Activated T-cell treated with anti-CD3 and anti-CD28 coated beads for 48 hours (primary cell): ENCODE measurements at places on chromosomes 2 and 18.

- no peak for DNase-seq
Measured at GRCh38 chr18:46772357-46772756, 15.5 kb upstream of the ST8SIA5 start.

DNA sequence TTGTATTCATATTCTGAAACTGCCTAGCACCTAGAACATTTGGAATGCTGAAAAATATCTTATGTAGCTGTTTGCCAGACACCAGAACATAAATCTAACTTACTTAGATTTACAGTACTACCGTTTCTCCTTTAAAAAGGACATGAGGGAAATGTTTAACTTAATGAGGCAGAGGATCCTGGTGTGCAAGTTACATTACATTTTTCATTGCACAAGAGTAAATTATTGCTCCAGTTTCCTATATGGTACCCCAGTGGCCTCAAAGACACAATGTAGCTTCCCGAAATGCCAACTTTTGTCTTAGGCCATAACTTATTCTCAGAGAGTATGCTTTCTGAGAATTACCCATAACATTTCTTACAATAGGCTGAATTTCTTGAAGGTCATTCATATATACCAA is 105.5 kb upstream of the DTNA start:
- DNase-seq: no peak

DNA sequence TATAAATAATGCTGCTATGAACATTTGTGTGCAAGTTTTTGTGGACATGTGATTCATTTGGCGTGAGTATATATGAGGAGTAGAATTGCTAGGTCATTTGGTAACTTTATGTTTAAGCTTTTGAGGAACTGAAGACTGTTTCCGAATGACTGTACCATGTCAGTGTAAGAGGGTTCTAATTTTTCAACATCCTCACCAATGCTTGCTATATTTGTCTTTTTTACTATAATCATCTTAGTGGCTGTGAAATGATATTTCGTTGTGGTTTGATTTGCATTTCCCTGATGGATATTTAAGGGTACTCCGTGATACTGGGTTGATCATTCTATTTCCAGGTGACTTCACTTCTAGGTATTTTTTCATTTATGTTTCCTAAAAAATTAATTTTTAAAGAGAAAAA is 241.1 kb downstream of the BCL2 start:
- DNase-seq: no peak

DNA sequence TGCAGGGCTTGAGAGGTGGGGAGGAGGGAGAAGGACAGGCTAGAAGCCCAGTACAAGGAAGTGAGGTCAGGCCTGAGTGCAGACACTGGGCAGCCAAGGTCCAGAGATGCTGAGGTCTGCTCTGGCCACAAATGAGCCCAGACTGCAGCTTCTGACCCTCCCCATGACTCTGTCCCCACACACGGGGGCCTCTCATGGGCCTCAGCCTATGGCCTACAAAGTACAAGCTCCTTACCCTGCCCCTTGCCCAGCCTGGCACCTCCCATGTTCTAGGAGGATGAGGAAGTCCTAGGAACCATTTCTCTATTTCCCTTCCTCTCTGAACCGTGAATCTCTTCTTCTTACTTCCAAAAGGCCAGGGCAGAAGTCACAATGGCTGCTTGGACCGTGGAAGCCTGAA is 193.8 kb downstream of the ANKRD30B start:
- DNase-seq: no peak

DNA sequence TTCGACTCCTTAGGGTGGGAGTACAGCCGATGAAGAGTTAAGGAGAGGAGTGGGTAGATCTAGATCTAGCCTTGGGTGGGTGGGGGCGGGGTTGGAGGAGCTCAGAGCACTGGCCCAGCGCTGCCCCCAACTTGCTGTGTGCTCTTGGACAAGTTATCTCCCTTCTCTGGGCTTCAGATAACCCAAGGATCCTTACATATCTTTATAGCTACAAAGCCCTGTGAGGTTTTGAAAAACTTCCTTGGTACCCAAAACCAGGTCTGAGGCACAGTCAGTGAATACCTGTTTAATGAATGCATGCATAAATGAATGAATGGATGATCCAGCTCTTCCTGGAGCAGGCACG is 1.3 kb upstream of the ODC1 start:
- DNase-seq: no peak

GRCh38 chr2:157627594-157628476 is 829 bp downstream of the ACVR1C start:
- peak; percentile 26 for DNase-seq

- no peak for DNase-seq
Measured at GRCh38 chr2:236904389-236905263, 181.1 kb upstream of the COPS8 start.

GRCh38 chr2:10007435-10007834 is 35.9 kb upstream of the KLF11 start:
- no peak for DNase-seq

DNA sequence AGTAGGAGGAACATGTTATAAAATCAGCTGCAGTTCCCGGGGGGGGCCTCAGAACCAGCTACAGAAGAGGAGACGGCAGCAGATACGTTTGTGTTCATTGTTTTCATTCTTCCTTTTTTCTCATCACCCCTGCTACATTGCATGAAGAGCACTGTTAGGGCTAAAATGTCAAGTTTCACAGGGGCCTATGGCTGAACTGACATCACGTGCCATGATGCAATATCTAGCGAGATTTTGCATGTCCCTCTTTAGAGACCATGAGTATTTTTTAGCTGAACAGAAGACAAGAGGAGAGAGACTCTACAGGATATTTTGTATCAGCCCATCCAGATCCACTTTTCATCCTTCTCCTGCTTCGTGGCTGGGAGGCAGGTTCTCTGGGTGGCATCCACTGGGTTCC is 97.6 kb downstream of the MRPS9 start:
- no peak for DNase-seq

DNA sequence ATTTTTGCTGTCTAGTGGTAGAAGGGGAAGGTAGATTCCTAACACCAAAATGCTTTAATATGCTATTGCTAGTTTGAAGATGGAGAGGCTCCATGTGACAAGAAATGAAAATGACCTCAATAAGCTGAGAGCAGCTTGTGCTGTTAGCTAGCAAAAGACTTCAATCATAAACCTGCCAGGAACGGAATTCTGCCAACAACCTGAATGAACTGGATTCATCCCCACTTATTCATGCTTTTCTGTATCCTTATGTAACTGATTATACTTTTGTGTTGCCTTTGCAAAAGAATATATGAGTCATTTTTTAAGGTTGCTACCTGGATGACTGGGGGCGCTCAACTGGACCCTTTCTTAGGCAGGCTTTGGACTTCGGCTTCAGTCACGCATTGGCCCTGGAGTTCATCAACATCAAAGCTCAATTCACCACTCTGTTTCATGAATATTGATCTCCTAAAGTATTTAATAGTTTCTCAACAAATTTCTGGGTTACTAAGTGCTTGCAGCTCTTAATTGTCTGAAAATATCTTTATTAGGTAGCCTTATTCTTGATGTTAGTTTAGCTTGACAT is 97.5 kb upstream of the KCNJ3 start:
- no peak for DNase-seq

GRCh38 chr2:20985062-20985461 is 58.8 kb downstream of the APOB start:
- DNase-seq: no peak

- DNase-seq: no peak
Measured at GRCh38 chr2:6362671-6363450, 502.8 kb downstream of the CMPK2 start.

GRCh38 chr2:212974692-212975091 is 176.7 kb downstream of the IKZF2 start:
- no peak for DNase-seq

GRCh38 chr2:240402566-240403272 is 32.7 kb upstream of the GPC1 start:
- no peak for DNase-seq

GRCh38 chr2:240463866-240464481 is 28.5 kb downstream of the GPC1 start:
- no peak for DNase-seq

DNA sequence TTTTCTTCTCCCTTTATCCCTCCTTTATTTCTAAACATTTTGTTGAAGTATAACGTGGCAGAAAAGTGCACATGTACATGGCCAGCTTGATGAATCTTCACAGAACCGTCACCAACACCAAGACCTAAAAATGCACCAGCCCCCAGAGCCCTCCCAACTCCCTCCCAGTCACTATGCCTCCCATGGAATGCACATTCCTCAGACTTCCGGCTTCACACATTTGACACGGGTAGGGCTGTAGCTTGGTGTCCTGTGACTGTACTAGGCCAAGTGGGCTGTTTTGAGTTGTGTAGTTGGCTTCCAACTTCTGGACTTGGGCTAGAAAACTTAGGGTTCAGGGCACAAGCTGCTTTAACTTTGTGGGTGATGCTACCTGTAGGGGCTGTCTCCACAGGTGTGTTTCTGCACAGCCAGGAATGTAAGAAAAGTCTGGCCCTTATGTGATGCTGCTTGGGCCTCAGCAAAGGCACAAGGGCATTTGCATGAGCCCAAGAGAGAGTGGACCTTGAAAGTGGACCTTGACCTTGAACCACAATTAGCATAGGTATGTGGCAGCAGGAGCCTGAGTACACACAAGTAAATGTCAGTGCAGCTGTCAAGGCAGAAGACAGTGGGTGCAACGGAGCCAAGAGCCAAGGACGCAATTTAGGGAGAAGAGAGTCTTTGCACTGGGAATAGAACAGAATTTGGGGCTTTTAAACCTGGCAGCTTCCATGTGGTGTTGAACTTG is 78.4 kb downstream of the SEPTIN10 start:
- no peak for DNase-seq

DNA sequence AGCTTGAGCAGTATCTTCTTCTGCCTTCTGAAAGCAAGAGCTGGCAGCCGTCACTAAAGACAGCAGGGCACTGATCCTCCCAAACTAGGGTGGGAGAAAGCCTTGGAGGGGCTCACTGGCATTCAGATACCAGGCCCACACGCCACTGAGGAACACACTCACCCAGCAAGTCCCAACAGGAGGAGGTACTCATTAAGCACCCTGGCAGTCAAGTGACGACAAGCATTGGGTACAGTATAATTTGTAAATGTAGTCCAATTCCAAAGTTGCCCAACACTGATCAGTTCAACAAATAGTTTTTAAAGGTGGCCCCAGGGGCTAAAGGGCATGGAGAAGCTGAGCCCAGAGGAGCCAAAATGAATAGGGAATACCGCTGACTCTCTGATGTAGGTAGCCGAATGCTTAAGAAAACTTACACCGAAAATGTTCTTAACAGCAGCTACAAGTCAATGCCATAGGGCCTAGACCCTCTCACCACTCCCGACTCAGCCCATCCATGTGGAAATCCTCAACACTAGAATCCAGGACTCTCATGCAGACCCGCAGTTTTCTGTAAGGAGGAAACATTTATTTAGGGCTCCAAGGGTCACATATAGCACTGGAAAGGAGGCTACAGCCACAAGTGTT is 9.9 kb downstream of the LIMS2 start:
- no peak for DNase-seq

GRCh38 chr2:240339411-240340360 is 95.8 kb upstream of the GPC1 start:
- DNase-seq: no peak

- DNase-seq: no peak
Measured at GRCh38 chr2:68125821-68126220, 31.9 kb upstream of the PNO1 start.

DNA sequence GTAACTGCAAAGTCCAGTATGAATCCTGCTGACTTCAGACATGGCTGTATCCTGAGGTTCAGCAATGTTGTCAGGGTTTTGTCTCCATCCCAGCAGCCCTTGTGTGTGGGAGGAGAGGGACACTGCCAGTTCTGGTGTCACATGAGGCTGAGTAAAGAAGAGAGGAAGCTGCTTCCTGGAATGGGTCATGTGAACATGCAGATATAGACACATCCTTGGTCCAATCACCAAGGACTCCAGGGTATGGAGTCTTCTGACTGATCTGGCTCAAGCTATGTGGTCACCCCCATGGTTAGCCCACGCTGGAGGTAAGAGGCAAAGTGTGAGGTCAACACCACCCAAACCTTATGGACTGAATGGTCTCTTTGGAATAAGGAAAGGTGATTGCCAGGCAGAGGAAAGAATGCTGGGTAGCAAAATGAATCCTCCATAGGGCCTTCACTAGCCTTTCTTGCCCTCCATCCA is 134.4 kb upstream of the SLC1A4 start:
- no peak for DNase-seq

GRCh38 chr2:10924441-10924840 is 12.7 kb downstream of the KCNF1 start:
- no peak for DNase-seq

GRCh38 chr2:97662895-97663625 is 784 bp downstream of the ACTR1B start:
- DNase-seq: peak; percentile 82

- no peak for DNase-seq
Measured at GRCh38 chr2:61774351-61774750, 79.5 kb downstream of the FAM161A start.

DNA sequence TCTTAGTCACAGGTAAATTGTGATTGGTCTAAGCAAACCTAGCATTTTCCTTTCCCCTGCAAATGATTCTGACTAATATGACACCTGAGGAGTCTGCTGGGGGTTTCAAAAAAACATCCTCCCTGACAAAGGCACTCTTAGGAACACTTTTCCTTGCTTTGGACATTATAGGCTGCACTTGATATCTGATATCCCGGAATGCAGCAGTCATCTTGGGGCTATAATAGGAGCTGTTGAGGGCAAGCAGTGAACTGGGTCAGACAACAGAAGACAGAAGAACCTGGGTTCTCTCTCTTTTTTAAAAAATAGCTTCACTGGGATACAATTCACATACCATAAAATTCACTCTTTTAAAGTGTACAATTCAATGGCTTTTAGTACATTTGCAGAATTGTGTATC is 229.3 kb downstream of the RAB3GAP1 start:
- no peak for DNase-seq

DNA sequence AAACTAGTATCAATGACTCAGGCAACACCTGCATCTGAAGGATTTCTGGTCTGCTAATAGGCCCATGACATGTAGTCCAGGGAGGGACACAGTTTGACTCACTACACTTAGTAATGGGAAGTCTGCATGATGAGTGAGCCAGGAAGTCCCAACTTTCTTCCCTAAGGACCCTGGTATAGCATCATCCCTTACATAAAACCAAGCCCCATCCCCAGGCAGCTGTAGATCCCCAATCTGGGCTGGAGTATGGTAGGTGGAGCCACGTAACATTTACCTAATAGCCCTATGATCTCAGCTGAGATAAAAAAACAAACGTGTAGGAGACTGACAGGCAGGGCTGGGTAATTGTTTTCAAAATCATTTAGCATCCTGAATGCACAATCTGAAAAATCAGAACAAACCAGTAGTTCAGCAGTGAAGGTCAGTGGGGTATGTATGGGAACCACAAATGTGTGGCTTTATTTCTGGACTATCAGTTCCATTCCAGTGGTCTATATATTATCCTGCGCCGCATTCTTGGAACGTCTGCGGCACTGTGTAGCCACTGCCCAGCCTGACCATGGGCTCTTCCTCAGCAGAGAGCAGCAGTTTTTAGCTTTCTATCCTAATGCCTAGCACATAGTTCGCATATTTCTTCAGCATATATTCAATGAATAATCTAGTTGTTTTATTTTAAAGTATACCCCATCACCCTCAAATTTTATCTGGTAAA is 33.5 kb downstream of the EPB41L3 start:
- DNase-seq: no peak

GRCh38 chr2:41061356-41061755 is 609.5 kb upstream of the SLC8A1 start:
- no peak for DNase-seq
